ENCODE measurements at places on chromosomes 2 and 18.

DNA sequence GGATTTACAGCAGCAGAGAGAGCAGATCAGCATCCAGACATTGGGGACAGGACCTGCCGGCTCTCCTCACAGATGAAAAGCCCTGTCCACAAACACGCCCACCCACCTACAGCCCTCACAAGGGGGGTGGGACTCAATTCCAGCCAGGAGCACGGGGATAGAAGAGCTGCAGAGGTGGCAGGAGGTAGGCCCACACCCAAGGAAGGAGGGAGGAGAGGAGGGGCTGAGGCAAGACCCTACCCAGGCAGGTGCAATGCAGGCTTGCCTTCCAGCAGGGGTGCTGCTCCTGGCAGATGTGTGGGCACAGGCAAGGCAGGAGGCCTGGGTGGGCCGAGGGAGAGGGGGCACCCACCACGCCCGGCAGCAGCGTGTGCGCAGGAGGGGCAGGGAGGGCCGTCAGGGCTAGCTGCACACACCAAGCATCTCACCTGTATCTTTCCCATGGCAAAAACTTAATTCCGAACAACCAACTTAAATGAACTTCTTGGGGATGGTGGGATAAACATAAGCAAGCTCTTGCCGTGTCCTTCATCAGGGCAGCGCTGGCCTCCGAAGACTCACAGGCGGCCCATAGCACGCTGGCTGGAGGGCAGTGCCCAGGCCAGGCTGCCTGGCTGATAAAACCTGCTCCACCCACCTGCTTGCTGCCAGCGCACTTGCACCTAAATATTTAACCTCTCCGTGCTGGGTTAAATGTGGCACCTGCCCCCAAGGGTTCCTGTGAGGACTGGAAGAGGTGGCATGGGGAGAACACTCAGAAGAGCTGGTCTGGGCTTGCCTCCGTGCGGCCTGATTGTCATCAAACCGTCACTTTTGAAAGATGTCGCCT is 219.5 kb downstream of the HDAC4 start:
- peak; percentile 63 for DNase-seq

GRCh38 chr2:107808959-107809358 is 17.7 kb upstream of the RGPD4 start:
- DNase-seq = peak; percentile 35

GRCh38 chr2:54897420-54898310 is 152.6 kb downstream of the RTN4 start:
- no peak for DNase-seq

- DNase-seq = no peak
Observed at GRCh38 chr2:233213011-233213410, 38.5 kb upstream of the ATG16L1 start.

DNA sequence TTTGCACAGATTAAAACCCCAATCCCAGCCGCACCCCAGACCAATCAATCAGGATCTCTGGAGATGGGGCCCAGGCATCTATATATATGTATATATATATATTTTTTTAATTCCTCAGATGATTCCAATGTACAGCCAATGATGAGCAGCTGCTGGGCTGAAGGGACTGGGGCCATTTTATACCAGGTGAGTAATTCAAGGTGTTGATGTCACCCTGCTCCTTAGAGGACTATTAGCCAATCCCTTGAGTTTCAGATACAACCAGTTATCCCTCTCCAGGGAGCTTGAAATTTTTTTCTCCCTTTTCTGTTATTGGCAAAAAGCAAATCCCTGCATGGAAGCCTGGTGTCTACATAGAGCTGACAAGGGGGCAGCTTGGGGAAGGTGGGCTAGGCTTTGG is 59.8 kb downstream of the MCFD2 start:
- DNase-seq = no peak

GRCh38 chr2:8337321-8337720 is 344.5 kb upstream of the ID2 start:
- DNase-seq = no peak

GRCh38 chr2:118954297-118955060 is 12.5 kb downstream of the MARCO start:
- no peak for DNase-seq

DNA sequence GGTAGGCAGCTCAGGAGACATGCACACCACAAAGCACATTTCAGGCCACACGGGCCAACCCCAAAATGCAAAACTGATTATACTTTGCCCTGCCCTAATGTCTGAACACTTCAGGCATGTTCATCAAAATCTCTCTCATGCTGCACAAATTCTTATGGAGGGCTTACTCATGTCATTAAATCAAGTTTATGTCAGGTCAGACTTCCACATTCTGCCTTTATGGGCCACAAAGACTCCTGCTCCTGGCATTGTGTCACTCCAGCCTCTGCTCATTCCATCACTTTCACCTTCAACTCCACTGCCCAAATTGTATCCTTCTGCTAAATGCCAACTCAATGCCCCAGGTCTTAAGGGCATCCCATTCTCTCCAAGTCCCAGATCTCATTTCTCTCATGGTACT is 9.2 kb downstream of the UXS1 start:
- no peak for DNase-seq

DNA sequence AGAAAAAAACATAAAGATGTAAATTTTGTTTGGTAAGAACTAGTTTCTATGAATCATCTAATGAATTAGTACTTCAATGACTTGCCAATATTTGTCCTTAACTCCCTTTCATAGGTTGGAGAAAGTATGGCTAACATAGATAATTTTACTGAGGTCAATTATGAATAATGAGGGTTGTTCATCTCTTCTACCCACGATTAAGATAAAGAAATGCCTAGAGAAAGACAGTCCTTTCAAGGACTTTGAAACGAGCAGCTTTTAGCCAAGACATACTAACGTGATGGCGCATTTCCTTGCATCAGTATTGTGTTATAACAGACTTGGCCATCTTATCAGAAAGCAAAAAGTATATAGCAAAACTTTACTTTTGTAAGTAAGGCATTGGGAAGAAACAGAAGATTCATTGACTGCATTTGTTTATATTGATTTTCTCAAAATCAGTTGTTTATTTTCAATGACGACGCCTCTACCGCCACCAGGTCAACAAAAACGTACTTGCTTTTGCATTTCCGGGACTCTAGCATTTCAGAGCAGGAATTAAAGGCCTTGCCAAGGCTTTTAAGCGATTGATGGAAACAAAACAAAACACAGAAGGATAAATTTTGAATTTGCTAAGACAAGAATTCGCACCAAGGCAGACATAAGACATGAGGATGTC is 961 bp downstream of the RBM43 start:
- no peak for DNase-seq

GRCh38 chr18:63292831-63293683 is 26.5 kb downstream of the BCL2 start:
- no peak for DNase-seq

- DNase-seq = no peak
Observed at GRCh38 chr2:192072261-192072660, 122.5 kb downstream of the TMEFF2 start.

GRCh38 chr2:30661173-30662107 is 145.8 kb downstream of the CAPN13 start:
- DNase-seq = no peak

- no peak for DNase-seq
Observed at GRCh38 chr18:46628206-46628605, 28.8 kb downstream of the LOXHD1 start.

GRCh38 chr2:15073664-15074063 is 441.1 kb downstream of the LRATD1 start:
- DNase-seq = no peak

GRCh38 chr2:73823916-73824523 is 4.7 kb upstream of the STAMBP start:
- DNase-seq = no peak

- no peak for DNase-seq
Observed at GRCh38 chr18:49832221-49832647, 18.9 kb upstream of the ACAA2 start.

DNA sequence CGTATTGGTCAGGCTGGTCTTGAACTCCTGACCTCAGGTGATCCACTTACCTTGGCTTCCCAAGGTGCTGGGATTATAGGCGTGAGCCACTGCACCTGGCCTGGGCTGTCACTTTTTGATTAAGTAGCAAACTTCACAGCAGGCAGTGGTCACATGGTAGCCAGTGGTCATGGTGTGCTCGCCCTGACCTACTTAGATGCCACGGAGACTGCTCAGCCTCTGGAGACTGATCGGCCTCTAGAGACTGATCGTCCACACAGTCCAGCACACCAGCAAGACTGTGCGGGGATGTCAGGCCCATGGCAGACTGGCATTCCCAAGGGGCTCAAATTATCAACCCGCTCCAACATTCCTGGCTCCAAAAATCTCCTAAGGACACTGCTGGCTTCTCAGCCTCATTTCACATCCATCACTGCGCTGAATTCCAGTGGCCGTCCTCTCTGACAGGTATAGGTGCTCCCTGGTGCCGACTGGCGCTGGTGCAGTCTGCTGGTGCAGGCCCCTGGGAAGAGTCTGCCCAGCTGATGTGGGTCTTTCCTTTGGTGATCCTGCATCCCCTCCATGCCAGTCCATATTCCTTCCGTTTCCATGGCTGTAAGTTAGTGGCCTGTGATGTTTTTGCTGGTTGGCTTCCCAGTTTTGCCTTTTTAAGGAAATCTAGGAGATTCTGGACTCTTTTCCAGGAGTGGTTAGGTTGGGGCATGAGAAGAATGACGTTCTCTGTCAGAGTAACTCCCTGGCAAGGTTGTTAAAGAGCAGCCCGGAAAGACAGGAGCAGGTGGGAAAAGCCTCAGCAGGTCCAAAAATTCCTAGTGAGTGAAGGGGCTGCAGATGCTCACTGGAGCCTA is 374.5 kb upstream of the HS6ST1 start:
- no peak for DNase-seq

Data from heart left ventricle (tissue), 16 donors.